ENCODE measurements at places on chromosomes 11 and 22.

DNA sequence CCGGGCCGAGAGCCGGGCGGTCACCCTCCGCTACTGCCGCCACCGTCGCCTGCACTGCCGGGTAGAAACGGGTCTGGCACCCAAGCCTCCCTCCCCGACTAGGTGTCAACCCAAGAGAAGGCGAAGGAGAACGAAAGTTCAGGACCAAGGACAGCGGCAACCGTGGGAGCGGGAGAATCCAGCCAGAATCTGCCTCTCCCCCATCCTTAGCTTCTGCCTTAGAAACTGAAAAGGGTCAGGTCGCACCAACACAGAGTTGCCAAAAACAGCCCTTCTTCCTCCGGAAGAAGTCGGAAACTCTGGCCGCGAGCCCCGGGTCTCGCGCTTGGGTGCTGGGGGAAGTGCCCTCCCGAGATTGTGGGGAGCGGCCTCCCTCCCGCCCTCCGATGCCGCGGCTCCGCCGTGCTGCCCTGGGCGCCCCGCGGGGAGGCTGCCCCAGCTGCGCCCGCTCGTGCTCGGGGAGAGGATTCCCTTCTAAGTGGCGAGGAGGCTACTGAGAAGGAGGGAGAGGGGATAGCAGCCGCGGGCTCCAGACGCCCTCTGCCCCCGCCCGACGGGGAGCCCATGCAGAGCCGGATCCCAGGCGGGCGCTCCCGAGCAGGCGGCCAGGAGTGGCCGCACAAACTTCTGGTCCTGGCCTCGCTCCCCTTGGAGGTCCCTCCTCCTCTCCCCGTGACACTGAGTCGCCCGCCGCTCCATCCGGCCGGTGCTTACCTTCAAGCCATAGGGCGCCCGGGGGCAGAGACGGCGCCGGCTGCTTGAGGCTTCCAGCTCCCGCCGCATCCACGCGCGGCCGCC, 637 bp downstream of the DRD2 start:
- DNase-seq = peak; percentile 98

- peak; percentile 44 for DNase-seq
Measured at GRCh38 chr22:31148953-31149627, 8.8 kb upstream of the PLA2G3 start.

DNA sequence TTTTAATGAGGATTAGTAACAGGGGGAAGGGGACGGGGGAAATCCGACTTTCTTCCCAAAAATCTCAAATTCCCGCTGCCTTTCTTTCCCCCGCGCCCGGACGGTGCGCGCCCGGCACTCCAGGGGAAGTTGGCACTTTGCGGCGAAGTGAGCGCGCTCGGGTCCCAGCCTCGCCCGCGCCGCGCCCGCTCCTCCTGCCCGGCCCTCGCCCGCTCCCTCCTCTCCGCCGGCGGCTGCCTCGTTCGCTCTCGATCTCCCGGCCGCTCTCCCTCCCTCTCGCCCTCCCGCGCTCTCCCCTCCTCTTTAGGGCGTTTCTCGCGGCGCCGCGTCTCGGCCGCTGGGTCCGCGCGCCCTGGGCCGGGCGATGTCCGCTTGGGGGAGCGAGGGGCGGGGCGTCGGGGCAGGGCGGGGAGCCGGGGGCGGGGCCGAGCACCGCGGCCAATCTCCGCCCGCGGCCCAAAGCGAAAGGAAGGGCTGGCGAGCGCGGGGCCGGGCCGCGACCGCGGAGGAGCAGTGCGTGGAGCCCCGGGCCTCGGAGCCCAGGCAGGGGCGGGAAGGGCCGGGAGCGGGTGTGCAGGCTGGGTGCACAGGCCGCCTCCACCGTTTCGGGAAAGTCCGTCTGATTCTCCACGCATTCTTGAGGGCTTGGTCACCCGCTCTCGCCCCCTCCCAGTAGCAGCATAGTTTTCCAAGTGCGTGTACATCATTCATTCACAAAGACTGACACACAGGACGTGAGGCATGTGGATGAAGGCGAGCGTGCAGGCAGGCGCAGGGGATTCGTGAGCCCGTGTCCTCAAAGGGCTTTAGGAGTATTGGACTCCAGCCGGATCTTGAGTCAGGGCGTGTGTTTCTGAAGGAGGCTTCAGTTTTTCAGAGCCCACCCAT, 65.1 kb downstream of the ETS1 start:
- peak; percentile 93 for DNase-seq

DNA sequence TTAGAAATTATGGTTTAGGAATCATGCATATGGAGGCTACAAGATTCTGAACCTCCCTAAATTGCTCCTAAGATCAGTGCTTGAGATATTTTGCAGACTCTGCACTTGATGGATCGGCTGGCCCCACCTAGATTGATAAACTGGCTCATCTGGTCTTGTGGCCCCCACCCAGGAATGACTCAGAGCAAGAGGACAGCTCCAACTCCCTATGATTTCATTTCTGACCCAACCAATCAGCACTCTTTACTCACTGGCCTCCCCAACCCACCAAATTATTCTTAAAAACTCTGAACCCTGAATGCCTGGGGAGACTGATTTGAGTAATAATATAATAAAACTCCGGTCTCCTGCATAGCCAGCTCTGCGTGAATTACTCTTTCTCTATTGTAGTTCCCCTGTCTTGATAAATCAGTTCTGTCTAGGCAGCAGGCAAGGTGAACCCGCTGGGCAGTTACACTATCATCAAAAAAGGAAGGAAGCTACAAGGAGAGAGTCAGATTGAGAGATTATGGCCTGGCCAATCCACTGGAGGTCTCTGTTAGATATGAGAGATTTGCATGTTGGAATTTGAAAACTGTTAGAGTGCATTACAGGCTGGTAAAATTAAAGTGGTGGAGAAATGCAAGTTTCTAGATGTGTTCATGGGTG, 245.8 kb downstream of the CSNK2A3 start:
- no peak for DNase-seq

- no peak for DNase-seq
Measured at GRCh38 chr11:66581261-66581660, 11.6 kb downstream of the CCDC87 start.
